Stimulated activated CD8-positive, alpha-beta memory T cell treated with anti-CD3 and anti-CD28 coated beads, Interleukin-4, amount 100 ng/mL, for 4 hours (primary cell): ENCODE measurements at places on chromosomes 5 and 9.

DNA sequence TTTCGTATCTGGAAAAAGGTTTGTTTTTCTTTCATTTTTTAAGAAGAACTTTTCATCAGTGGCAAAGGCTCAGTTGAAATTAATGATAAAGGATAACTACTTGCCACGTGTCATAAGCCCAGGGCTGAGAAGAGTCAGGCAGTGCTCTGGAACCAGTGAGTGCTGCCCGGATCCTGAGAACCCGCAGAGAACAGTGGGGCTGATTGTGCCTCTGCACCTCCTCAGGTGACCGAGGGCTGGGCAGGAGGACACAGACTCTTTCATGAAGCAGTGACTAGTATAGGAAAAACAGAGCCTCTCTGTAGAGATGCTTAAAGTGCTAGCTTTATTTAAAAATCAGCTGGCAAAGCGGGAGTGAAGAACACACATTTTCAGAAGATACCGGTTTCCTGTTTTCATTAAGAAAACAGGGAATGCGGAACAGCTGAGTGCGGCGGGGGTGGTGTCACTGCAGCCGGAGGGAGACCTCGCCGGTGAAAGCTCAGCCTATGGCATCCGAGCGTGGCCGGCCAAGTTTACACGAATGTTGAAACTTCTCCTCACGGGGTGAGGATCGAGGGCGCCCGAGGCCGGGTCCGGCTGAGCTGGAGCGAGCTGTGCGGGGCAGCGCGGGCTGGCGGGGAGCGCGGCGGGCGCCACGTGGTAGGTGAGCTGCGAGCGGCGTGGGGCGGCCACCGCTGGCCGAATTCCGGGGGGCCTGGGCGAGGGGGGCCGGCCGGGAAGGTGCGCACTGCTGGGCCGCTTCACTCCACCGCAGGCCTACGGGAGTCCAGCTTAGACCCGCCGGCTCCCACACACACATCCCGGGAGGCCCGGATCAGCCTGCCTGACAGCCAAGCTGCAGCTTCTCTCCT, 134.7 kb upstream of the DMRT1 start:
- DNase-seq, result no peak

- DNase-seq, result no peak
Observed at GRCh38 chr5:83472508-83473345, 1.2 kb downstream of the VCAN start.

GRCh38 chr5:32839106-32839505, 128.0 kb downstream of the NPR3 start:
- DNase-seq, result no peak

DNA sequence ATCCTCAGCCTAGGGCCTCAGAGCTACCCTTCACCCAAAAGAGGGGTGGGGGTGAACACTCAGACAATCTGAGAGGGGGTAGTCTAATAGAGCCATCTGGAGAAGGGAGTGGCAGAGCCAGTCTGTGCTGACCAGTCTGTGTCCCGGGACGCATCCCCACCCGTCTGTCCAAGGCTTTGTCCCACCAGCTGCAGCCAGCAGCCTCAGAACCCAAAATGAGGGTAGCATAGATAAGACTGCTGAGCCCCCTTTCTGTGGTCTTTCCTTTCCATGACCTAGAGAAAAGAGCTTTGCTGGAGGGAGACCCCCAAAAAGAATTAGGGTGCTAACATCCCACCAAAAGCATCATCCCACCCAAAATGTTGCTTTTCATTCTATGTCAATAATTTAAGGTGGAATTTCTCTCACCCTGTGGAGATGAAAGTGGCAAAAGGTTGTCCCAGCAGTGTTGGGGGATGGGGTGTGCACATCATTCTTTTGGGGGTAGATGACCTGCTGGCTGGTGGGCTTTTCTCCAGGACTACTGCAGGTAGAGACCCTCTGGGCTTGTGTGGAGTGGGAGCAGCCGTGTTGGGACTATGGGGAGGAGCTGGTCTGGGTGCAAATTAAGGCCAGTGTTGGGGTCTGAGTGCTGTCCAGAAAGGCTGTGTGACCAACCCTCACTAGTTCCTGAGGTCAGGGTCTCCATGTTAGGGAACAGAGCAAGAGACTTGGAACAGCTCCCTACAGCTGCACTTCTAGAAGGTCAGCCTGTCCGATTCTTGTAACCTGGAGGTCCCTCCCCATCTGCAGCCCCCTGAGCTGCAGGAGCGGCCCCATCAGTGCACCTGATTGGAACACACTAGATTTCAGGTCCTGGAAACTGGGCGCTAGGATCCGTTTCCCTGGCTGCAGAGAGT, 19.9 kb downstream of the URM1 start:
- no peak for DNase-seq

- DNase-seq, result no peak
Observed at GRCh38 chr5:106241409-106241808, 1429.3 kb downstream of the EFNA5 start.

DNA sequence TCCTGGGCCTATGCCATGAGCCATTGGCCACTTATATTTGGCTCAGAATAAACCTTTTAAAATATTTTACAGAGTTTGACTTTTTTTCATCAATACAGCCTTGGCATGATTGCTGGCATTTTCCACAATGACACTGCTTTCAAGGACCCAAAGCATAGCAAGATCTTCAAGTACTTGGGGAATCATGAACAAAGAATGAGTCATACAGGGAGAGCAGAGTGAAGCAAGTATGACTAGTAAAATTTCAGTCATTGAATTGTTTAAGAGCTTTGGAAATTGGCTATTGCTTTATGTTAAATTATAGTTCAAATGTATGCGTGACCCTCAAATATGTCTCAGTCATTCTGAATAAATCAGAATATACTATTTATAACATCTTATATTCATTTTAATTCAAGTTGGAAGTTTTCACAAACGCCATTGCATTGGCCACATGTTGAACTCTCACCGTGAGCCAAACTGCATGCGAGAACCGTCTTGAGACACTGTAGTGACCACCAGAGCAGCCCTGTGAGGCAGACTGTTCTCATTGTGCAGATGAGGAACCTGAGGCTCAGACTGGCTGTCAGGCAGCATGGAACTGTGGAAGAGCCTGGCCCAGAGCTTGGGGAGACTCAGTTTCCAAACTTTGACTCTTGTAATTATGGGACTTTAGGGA, 52.9 kb downstream of the GDNF start:
- DNase-seq, result no peak

DNA sequence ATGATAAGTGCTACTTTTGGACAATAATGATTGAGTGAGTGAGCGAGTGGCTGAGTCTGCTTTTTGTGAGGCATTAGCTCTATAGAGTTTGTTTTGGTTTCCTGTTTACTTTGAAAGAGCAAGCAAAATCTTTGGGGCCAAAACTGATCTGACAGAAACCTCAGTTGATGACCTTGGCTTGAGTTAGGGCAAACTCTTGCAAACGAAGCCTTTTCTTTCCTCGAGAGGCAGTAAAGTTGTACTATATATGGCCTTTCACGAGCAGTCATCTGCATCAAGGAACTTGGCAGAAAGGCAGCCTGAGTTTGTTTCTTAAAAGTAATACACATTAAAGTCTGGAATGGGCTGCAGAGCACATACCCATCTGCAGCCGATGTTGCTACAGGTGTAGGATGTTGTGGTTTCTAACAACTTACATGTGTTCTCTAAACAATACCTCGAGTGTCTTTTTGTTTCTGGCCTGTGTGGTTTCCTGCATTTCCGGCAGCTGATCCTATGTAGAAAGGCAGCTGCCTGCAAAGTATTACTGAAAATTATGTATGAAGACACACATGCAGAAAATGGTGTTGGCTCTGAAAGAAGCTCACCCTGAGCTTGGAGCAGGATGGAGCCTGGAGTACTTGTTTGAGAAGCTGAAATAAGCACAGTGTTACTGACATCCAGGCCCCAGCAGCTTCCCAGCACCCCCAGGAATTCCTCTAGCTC, 60.8 kb downstream of the FOXD1 start:
- no peak for DNase-seq

DNA sequence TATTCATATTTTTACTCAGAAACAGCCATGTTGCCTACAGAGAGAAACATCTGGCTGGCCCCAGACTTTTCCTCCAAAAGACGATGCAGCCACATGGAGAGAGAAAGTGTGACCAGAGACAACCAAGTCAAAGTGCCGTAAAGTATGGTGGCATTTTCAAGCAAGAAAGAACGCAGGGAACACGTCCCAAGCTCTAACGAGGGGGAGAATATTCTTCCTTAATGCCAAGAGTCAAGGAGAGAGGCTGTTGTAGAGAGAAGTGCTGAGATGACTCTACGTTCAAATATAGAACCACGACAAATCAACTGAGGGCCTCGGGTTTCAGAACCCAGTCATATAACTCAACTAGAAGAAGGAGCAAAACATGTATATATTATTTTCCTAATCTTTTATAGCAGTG, 55.9 kb downstream of the FNBP1 start:
- DNase-seq, result no peak

DNA sequence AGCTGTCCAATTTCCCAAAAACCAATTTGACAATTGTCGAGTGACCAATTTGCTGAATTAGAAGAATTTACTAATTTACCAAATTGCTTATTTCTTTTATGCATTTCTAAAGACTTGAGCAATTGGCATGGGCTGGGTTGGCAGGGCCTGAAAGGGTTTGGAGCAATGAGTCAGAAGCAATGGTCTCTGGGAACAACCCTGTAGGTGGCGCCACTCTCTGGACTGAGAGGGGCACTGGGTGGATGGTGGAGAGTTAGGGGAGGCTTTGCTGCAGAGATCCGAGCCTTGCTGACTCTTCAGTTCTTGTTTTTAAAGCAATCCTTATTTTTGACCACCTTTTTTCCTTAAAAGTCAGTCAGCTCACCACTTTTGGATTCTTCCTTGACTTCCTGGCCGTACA, 71.5 kb upstream of the RPS23 start:
- no peak for DNase-seq

DNA sequence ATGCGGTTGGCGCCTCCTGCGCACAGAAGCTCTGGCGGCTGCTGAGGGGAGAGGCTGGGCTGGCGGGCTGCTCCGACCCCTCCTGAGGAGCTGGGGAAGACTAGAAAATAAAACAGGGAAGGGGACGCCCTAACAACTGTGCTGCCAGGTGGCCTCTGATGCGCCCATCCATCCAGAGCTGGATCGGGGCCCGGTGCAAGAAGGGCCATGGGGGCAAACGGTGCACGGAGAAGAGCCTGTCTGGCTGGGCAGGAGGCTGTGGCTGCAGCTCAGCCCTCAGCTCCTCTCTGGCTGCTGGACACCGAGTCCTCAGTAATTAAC, 21.0 kb upstream of the MRNIP start:
- DNase-seq, result no peak

DNA sequence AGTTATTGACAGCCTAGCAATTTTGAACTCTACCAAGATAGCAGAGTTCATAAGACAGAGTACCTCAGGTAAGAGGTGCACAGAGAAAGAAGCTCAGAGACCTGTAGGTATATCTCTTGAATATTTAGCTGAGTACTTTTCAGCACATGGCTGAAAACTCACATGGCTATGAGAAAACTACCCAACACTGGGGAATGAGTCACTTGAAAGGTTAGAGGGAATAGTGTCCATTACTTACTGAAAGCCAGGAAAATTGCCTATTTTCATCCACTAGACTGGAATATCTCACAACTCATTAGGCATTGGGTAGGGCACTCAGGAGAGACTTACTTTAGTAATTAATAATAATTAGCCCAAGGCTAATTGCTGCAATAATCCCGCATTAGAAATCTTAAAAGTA, 8.3 kb downstream of the TSLP start:
- DNase-seq, result no peak

DNA sequence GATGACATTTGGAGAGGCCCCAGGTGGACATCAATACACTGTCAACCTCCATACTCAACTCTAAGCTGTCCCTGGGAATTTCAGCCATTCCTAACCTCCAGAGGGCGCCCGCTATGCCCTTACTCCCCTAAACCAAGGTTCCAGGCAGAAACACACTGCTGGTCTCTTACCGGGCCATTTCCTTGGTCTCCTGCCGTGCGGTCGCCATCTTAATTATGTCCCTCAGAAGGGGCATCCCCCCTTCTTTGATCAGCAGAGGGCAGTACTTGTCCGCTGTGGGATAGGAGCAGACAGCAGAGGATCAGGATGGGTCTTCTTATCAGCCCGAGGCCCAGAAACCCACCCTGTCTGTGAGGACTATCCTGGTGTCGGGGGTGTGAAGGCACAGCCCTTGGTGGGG, 9.3 kb upstream of the ZDHHC12 start:
- no peak for DNase-seq

DNA sequence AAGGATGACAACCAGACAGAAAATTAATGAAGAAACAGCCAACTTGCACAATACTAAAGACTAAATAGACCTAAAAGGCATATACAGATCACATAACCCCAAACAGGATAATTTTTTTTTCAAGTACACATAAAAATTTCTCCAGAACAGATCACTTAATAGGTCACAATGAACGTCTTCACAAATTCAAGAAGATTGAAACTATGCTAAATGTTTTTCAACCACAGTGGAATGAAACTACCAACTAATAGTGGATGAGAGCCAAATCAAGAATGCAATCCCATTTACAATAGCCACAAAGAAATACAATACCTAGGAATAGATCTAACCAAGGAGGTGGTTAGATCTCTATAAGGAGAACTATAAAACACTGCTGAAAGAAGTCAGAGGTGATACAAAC, 145.8 kb downstream of the TMEM232 start:
- no peak for DNase-seq

GRCh38 chr5:138932171-138932810, 57.2 kb upstream of the LRRTM2 start:
- no peak for DNase-seq

GRCh38 chr5:96843140-96843539, 33.2 kb upstream of the ERAP2 start:
- no peak for DNase-seq

DNA sequence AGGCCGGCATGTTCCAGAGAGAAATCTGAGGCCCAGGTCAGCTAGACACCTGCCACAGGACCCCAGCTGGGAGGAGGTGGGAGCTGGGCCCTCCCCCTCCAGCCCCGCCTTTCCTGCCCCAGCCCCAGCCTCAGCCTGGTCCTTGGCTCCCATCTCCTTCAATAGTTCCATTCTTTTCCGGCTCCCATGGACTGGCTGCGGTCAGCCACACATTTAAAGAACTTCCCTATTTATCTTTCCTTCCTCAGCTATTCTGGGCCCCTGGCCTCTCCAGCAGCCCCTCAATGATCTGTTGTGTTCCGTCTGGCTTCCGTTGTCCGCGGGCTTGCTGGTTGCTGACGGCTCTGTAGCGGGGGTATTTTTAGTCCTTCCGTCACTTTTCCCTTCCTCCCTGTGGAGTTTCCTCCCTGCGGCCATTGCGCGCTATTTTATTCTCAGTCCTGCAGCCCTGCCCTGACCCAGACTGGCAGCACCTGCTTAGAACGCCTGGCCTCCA, 73.8 kb downstream of the AMBP start:
- no peak for DNase-seq

DNA sequence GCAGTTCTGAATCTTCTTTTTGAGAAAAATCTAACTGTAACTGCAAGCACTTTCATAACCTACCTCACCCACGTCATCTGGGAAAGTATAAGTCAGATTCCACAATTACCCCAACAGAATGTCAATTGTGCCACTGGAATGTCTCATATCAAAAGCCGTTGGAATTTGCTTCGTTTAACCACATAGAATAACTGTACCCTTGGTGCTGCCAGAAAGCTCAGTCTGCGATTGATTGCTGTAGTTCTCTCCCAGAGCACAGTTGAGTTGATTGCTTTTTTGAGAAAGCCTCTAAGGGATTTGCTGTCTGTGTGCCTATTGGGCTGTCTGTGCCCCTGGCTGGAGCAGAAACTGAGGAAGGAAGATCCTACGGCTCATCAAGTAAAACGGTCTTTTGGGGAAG, 583.6 kb downstream of the TMEM38B start:
- DNase-seq, result no peak

- no peak for DNase-seq
Observed at GRCh38 chr9:133526721-133527321, 2.1 kb upstream of the MYMK start.
